Tibial nerve (tissue), 4 donors: ENCODE measurements at places on chromosomes 5 and 9. TPM values are rescaled to one million over a fixed set of nuclear protein-coding genes. Genes with fewer than 3 reads are reported as not detected.

Gene CCDC187
- total RNA-seq, result not detected

DNA sequence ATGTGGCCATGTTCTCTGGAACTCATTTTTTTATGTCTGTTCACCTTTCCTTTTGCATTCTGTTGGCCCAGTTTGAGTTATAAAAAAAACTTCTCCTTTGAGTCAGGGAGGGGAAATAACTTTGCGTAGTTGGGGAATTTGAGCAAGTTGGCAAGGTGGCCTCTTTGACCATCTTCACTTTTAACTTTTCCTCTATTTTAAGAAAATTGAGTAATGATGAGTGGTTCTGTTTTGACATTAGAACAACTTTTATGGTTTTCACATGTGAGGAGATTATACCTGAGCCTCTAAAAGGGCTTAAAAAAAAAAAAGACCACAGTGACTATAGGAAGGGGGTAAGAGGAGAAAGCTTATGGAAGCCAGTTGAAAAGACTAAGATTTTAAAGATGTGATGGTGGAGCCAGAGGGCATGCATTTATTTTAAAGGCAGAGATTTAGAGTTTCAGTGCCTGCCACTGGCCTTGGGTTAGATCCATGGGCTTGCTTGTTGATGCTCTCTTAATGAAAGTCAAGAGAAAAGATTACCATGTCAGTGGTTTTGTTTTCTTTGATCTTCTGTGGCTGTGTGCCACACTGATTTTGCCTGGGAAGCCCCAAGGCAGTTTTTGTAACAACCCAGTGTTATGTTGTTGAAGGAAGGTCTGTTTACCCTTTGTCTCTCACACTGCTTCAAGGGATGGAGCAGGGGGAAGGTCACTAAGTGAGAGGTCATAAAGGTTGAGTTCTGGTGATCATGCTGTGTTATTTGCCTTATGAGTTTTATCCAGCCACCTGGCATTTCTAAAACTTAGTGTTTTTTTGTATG is 219.7 kb upstream of the CD180 start:
- no peak for DNase-seq

GRCh38 chr5:82924226-82925060 is 152.8 kb downstream of the TMEM167A start:
- DNase-seq, result no peak

GRCh38 chr9:121053544-121053943 is 3.5 kb upstream of the C5 start:
- DNase-seq, result no peak

- DNase-seq, result no peak
Measured at GRCh38 chr5:23823521-23823920, 316.1 kb downstream of the PRDM9 start.

Gene ENTREP1
- total RNA-seq, result 6.3 TPM

GRCh38 chr5:20832204-20833080 is 844.4 kb upstream of the CDH18 start:
- no peak for DNase-seq

Gene RBM22
- total RNA-seq, result 24.7 TPM

Gene FOXD4L5
- 0.90 TPM for total RNA-seq

DNA sequence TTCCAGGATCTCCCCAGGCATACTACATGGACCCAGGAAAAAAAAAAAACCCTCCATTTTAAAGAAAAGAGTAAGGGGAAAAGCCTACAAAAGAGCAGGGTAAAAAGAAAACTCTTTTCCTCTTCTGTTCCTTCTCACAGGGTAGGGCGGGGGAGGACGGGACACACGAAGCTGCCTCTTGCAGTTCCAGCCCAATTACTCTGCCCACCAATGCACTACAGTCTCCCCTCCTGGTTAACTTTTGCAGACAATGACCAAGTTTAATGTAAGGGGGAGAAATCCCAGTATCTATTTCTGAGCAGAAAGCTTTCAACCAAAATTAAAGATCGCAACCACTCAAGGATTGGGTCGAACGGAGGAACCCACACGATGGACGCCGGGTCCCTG is 1.3 kb downstream of the BRD3 start:
- DNase-seq, result no peak

GRCh38 chr5:83531661-83532060 is 60.1 kb downstream of the VCAN start:
- DNase-seq, result no peak

- no peak for DNase-seq
Measured at GRCh38 chr9:105069696-105070095, 141.7 kb upstream of the ABCA1 start.

GRCh38 chr9:92359394-92359995 is 33.7 kb downstream of the CENPP start:
- no peak for DNase-seq

DNA sequence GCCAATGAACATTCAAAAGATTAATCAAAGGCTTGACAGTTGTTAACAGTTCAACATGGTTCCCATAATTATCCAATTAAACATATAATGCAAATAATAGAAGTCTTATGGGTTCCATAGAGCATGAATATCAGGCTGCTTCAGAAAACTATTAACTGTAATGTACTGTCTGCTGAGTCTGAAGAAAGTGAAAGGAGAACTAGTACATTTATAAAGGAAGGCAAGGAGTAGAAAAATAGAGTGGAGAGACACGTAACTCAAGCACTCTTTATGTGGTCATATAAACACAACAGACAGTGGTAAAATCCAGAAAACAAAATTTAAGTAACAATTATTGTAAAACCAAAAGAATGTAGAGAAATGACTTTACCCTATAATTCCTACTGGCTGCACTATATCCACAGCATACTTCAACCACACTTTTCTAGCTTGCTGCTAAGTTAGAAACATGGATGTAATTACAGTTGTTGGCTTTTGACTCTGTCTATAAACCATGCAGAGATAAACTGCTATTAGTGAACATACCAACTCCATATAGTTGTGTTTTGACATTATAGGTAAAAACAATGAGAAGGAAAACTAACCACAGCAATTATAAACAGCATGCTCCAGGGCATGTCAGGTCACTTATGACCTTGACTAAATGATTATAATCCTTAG is 32.7 kb downstream of the NFIB start:
- DNase-seq, result no peak

DNA sequence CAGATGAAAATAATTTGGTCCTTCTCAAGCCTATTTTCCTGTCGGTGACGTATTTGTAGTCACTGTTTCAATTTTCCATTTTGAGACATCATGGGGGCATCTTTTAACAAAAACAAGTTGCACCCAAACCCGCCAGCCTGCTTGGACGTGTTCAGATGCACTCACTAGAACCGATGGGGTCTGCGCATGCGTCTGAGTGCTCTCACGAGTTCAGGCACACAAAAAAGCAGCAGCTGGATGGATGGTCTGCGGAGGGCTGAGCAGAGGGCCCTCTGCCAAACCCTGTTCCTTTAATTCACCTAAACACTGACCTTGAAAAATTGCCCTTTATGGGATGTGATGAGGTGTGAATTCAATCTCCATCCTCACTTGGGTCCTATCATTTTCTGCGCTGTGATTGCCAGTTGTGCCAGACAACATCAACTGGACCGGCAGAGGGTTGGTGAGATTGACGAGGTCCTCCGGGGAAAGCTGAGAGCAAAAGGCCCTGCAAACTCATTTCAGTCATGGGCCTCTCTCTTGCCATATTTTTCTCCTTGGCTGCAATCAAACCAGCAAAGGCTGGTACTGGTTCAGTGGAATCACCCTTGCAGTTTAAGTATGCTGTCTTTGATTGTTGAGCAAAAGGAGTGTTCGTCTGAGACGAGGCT is 251.9 kb downstream of the NFIB start:
- no peak for DNase-seq

- DNase-seq, result no peak
Measured at GRCh38 chr5:108818613-108819272, 71.0 kb downstream of the FER start.

DNA sequence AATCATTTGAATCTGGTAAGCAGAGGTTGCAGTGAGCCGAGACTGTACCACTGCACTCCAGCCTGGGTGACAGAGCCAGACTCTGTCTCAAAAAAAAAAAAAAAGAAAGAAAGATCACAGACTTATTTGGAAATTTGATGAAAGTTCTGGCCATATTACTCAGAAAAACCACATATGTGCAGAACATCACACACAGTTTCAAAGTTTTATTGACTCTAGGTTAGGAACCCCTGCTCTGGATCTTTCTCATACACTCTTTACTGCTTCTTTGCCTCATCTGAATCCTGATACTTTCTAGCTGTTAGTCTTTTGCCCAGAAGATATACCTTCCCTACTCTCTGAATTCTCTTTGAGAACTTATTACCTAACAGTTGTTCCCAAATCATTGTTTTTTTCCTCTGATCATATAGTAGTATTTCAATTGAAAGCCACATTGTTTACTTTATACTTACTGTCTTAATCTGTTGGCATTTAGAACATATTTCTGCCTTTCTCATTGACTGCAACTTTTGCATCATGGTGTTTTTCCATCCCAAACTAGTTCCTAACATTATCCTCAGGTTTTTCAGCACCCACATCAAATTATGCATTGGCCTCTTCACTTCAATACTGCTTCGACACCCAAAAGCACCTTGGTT is 68.7 kb downstream of the LNPEP start:
- DNase-seq, result no peak

Gene CMBL
- 6.3 TPM for total RNA-seq

DNA sequence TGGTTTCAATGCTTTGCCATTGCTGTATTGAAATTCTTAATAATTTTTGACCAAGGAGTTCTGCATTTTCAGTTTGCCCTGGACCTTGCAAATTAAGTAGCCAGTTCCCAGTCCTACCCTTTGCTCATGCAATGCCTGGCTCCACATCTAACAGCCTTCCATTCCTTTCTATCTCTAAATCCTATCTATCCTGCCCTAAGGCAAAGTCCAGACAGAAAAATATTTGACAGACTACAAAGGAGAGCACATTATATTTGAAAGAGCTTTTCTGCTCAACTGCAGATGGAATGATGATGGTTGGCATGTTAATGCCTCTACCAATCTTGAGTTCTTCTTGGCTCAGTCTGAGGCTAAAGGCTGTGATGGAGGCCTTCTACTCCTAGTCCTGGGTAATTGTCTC is 15.5 kb downstream of the SLC22A4 start:
- no peak for DNase-seq

DNA sequence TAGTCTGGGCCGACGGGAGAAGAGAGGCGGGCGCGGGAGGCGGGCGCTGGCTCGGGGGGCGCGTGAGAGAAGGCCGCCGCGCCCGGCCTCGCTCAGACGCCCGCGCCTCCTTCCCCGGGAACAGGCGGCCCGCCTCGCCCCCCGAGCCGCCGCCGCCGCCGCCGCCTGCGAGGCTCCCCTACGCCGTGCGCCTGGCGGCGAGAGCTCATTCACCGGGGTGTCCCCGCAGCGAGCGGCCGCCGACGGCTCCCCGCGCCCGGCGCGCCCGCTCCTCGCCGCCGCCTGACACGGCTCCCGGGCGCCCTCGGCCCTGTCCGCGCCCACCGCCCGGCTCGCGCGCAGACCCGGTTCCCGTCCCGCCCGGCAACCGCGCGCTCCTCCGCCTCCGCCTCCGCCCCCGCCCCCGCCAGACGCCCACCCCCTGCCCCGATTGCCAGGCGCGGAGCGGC is at the start of gene GNAQ:
TSS of gene GNAQ (minus strand) at position 368 of the 449 bp plus-strand sequence. CDS start 576 bp downstream, outside the sequence.
- no peak for DNase-seq

Gene IFNB1
- total RNA-seq, result not detected

DNA sequence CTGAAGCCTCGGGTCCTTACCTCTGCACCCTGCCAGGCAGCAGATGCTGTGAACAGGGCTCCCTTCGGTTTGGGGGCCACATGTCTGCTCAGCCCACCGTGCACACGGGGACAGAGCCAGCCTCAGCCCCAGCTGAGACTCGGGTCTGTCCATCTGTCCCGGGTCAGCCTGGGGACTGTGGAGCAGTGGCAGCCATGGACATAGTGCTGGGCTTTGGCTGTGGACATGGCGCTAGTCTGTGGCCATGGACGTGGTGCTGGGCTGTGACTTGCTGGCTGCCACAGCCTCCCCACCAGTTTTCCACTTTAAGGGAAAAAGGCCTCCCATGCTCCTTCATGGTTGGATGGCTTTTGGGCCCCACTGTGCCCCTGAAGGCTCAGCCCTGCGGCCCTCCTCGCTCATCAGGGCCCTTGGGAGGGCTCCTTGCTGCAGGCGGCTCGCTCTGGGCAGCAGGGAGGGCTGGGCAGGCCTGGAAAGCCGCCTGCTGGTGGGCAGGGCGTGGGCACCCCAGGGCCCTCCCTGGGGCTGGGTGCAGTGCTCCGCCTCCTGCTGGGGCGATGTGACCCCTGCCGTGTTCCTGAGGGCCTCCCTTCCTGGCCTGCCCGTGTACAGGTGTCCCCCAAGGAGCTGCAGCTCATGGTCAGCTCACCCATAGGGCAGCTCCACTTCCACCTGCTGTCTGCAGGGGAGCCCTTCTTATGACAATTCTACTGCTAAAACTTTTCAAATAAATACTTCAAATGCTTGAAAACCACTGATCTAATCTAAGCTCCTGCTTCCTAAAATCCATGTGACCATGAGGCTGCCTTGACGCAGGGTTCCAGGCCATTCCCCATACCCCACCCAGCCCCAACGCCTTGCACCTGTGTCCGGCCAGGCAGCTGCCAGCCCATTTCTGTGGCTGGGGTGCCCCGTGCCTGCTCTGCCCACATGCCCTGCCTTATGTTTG is 112.1 kb upstream of the LMX1B start:
- no peak for DNase-seq

DNA sequence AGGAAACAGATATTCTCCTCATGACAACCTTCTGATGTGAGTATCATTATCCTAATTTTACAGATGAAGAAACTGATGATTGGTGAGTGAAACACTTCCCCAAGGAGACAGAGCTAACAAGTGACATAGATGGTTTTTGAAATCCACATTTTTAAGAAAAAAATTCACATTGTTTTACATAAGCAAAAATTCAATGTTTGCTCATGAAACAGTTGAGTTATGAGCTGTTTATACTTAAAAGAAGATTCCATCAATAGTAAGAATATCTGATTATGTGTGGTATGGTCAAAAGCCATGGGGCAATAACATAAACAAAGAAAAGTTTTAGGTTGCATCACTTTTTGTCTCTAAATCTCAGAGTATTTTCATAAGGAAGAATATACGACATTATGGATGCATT is 167.9 kb upstream of the PAPPA start:
- no peak for DNase-seq

GRCh38 chr5:151113651-151114050 is 32.8 kb upstream of the TNIP1 start:
- no peak for DNase-seq

DNA sequence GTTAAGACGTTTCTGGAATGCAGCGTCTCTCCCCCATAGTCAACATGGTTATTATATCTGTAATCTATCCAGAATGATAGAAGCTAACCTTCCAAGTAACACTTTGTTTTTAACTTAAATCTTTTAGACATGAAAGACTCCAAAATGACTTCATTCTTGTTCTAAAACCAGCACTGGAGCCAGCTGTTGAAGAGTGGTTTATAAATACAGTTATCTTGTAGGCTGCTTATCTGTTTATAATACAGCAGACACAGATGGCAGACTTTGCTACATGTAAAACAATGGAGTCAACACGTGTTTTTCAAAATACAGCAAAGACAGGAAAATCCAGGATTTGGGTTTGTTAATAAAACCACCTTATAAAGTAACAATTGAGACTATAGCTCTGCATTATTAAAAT is 48.8 kb upstream of the RETREG1 start:
- no peak for DNase-seq

Gene VCAN
- total RNA-seq, result 145 TPM

DNA sequence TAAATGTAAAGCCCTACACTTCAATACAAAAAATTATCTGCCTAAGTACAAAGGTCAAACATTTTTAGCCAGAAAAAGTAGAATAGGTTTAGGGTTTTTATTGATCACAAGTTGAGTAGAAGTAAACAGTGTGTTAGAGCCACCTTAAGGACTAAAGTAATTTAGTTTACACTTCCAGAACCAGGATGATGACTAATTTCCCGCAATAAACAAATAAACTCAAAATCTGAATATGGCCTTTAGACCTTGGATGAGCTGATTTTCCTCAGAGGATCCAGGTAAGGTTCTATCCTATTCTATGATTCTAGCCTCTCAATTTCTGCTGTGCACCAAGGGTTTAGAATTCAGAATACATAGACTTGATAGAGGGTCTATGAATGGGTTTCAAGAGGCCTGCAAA is 179.4 kb upstream of the TBCA start:
- DNase-seq, result no peak
